ENCODE measurements at places on chromosomes 2 and 18. TPM values are rescaled to one million over a fixed set of nuclear protein-coding genes. Genes with fewer than 3 reads are reported as not detected.

The FAM237A gene
- total RNA-seq: not detected

The TMEM169 gene
- 0.43 TPM for total RNA-seq

The SFTPB gene
- not detected for total RNA-seq

The ANKRD30B gene
- total RNA-seq: not detected

The HTRA2 gene
- total RNA-seq: 32.1 TPM

The CNRIP1 gene
- total RNA-seq: 26.6 TPM

The ATP6V1C2 gene
- total RNA-seq: 0.23 TPM

The CWC22 gene
- total RNA-seq: 7.5 TPM

The SCTR gene
- not detected for total RNA-seq

The C1QL2 gene
- total RNA-seq: not detected

The TWIST2 gene
- 114 TPM for total RNA-seq

The CACNB4 gene
- total RNA-seq: 0.93 TPM

The CDH20 gene
- 2.9 TPM for total RNA-seq

The DYNAP gene
- total RNA-seq: not detected

The LRPPRC gene
- 30.6 TPM for total RNA-seq

The VWA3B gene
- not detected for total RNA-seq

The CHN1 gene
- total RNA-seq: 46.6 TPM

The AQP12A gene
- not detected for total RNA-seq

The ANKRD30BL gene
- not detected for total RNA-seq

The ACADL gene
- total RNA-seq: not detected

The ASIC4 gene
- 0.23 TPM for total RNA-seq

The PMAIP1 gene
- total RNA-seq: 14.4 TPM

The RNU2-63P gene
- 106 TPM for total RNA-seq

The CCNT2 gene
- 8.3 TPM for total RNA-seq

The ADGRF3 gene
- not detected for total RNA-seq

The HOXD13 gene
- not detected for total RNA-seq

The FOXD4L1 gene
- not detected for total RNA-seq

Measured in pericardium fibroblast (primary cell).